ENCODE measurements at places on chromosomes 1 and 21. TPM values are rescaled to one million over a fixed set of nuclear protein-coding genes. Genes with fewer than 3 reads are reported as not detected.

- no peak for DNase-seq
Measured at GRCh38 chr21:29423099-29423870, 124.6 kb downstream of the BACH1 start.

DNA sequence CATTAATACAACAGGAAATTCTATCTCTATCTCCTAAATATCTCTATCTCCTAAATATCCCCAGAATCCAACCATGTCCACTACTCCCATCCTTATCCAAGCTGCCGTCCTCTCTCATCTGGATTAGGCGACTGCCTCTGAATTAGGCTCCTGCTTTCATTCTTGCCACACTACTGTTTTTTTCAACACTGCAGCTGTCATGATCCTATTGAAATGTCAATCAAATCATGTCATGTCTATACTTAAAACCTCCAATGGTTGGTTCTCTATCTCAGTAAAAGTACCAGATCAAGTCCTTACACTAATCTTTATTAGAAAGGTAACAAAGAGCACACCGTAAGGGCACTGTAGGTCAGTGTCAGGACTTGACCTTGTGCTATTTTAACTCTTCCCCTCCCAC lies 82.0 kb upstream of the NFIA start:
- DNase-seq = no peak

GRCh38 chr1:26529655-26530409 lies at the start of gene RPS6KA1:
Gene RPS6KA1, plus strand, starts transcription at chr1:26529761. Its CDS starts 160 bp downstream, at chr1:26529921.
- no peak for DNase-seq

DNA sequence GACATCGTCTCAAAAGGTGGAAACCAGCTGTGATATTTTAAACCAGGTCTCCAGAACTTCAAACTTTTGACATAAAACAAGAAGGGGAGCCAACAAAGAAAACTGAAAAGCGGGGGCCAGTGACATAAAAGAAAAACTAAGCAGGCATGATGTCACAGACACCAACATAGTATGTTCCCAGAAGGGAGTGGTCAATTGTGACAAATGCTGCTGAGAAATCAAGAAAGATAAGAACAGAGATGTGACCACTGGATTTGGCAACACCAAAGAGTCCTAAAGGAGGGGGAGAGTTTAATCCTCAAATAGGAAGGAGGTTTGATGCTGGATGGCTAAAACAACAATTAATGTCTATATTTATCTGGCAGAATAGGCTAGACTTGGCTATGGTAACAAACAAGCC lies 2.3 kb upstream of the RNF19B start:
- no peak for DNase-seq

- no peak for DNase-seq
Measured at GRCh38 chr1:207344221-207344620, 22.7 kb downstream of the CD55 start.

- DNase-seq = no peak
Measured at GRCh38 chr1:43280692-43281091, 4.7 kb downstream of the C1orf210 start.

DNA sequence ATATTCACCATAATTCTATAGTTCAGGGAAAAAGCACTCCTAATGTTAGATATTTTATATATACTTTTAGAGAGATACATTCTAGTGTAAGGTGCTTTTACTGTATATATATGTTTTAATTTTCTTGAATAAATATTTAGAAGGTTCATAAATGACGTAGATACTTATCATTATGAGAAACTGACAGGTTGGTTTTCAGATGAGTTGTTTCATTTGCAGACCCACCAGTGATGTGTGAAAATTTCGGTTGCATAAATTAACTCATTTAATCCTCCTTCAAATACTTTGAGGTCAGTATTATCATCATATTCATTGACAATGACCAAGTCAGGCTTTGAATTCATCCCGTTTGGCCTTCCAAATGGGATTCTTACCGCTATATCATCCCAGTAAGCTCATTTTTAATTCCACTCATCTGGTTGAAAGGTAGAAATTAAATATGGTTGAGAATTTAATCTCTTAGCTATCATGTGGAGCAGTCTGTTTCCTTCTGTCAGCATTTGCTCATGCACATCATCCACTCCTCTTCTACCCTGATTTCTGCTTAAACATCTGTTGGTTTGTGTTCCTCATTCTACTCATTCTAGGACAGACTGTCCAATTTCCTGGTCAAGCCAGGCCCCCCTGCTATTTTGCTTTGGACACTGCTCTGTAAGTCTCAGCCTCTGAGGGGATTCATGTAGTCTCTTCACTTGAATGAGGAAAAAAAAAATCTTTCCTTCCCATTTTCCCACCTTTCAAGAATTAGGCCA lies 1156.6 kb downstream of the PLA2G4A start:
- no peak for DNase-seq

GRCh38 chr1:237166593-237167101 lies 124.7 kb downstream of the RYR2 start:
- no peak for DNase-seq

GRCh38 chr1:227273557-227273956 lies 44.7 kb downstream of the CDC42BPA start:
- DNase-seq = no peak

GRCh38 chr1:25568090-25568833 lies 24.9 kb downstream of the LDLRAP1 start:
- DNase-seq = peak; percentile 43

GRCh38 chr1:182227864-182228547 lies 163.6 kb downstream of the GLUL start:
- no peak for DNase-seq

DNA sequence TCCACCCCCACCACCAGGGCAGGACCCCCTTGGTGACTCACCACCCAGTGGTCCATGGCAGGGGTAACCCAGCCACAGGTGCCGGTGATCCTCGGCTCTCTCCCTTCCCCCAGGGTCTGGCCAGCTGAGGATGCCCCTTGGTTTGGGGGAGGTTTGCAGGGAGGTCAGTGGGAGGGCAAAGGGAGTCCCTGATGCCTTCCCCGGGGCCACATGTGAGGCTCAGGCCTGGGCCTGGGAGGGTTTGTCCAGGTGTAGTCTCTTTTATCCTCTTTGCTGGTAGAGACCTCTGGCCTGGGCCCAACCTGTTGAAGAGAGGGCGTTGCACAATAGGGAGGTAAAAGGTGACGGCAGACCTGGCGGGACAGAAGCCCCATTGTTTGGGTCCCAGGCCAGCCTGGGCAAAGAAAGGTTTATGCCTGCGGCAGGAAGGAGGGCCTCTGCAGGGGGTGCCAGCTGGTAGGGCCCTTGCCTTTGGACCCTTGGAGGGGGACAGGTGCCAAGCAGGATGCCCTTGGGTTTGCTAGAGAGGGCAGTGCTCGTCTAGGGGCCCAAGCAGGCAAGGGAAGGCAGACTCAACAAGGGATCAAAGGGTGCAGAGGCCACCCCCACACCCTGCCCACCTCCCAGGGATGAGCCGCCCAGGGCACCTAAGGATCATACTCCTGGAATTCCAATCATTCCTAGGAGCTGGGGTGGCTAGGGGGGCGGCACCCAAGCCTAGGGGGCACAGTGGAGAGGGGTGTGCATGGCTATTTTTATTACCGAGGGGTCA lies 760 bp upstream of the TINAGL1 start:
- no peak for DNase-seq

GRCh38 chr21:37350472-37350871 lies 16.1 kb upstream of the DYRK1A start:
- no peak for DNase-seq

DNA sequence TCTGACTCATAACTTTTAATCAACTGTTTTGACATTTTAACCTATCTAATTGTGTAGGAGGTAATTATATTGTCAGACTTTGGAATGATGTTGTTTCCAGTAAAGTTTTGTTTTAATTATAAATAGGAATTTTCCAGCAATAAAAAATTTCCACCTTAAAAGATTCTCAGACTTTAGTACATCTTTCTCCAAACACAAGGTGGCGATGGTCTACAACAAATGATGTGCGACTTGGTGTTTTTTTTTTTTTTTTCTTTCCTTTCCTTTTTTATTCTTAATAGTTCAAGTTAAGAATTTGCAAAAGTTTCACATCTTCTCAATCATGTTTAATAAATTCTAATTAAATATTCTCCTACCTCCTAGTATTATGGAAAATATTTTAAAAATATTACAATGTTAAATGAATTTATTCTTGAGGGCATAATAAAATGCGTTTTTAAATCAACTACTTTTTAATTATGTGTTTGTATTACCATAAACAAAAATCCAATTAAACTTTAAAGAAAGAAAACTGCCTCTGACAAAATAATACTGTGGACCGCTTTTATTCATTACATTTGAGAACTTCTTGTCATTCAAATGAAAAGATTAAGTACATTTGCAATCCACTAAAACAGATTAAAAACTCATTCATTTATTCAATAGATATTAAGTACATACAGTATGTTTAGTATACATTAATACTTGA lies 4.4 kb upstream of the ADAMTS1 start:
- no peak for DNase-seq

Gene CFAP107
- total RNA-seq = 0.13 TPM

Gene CHD5
- 0.13 TPM for total RNA-seq

Gene KIRREL1
- total RNA-seq = 8.8 TPM

Gene BGLAP
- total RNA-seq = 0.36 TPM

All from lower leg skin (tissue), 4 donors.